Naive thymus-derived CD4-positive, alpha-beta T cell (primary cell): ENCODE measurements at places on chromosomes 7 and 10. TPM values are rescaled to one million over a fixed set of nuclear protein-coding genes. Genes with fewer than 3 reads are reported as not detected.

Gene SMO
- total RNA-seq: not detected

Gene AEBP1
- 12.7 TPM for total RNA-seq

Gene LIPF
- not detected for total RNA-seq

Gene ZPBP
- not detected for total RNA-seq
